ENCODE measurements at places on chromosomes 16 and 17.

DNA sequence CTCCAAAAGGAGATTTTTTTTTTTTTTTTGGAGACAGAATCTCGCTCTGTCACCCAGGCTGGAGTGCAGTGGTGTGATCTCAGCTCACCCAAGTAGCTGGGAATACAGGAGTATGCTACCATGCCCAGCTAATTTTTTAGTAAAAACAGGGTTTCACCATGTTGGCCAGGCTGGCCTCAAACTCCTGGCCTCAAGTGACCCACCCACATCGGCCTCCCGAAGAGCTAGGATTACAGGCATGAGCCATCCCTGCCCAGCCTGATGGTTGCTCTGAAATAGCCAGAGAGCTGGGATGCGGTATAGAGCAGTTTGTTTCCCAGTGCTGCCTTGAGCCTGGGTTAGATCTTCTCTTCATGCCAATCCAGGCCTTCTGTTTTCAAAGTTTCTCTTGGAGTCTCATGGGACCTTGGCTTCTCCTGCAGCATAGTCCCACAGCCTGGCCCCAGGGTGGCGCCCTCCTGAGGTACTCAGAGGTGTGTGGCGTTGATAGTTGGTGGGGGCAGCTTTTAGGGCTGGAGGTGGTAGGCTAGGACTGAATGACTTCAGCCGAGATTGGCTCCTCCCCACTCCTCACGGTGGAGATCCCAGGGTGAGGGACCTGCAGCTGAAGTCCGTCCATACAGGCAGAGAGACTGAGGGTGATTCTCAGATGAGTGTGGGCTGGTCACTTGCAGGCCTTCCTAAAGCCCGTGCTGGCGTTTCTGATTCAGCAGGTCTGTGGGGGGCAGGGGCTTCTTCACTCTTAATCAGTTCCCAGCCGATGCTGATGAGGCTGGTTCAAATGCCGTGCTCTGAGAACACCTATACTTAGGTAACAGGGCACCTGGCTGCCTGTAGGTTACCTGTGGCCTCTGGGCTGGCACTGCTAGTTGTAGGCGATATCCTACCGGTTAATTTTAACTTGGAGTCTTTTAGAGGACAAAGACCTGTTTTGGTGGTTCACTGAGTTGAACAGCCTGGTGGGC, 52.0 kb downstream of the TNFRSF13B start:
- DNase-seq = no peak

DNA sequence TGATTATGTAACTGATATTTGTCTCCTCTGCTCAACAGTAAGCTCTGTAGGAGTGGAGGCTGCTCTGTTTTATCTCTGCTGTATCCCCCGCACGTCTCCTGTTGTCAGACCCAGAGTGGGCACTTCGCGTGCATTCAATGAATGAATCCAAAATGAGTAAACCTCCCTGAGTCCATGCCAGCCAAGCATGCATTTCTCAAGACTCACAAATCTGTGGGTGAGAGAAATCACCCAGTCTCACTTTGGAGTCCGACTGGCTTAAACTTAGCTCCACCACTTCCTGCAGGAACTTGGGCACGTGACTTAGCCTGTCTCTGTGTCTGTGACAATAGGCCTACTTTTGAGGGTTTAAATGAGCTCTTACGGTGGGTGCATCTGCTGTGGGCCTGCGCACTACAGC, 3.7 kb downstream of the PNPO start:
- peak; percentile 32 for DNase-seq

DNA sequence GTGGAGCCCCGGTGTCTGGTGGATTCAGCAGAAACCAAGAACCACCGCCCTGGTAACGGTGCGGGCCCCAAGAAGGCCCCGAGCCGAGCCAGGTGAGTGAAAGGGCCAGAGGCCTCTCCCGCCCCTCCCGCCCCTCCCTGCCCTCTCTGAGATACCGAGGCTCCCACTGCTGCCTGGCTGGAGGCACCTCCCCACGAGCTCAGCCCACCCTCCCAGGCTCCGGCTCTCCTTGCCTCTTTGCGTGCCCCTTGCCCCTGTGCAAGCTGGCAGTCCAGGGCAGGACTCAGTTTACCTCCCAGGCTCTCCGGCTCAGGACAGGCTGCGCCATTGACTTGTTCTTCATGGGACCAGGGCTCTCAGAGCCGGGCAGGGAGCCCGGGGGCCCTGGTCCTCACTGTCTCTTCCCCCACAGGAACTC, 14.1 kb upstream of the MYO15B start:
- DNase-seq = no peak

GRCh38 chr16:31333686-31334649, 21.0 kb upstream of the ITGAX start:
- DNase-seq = no peak

DNA sequence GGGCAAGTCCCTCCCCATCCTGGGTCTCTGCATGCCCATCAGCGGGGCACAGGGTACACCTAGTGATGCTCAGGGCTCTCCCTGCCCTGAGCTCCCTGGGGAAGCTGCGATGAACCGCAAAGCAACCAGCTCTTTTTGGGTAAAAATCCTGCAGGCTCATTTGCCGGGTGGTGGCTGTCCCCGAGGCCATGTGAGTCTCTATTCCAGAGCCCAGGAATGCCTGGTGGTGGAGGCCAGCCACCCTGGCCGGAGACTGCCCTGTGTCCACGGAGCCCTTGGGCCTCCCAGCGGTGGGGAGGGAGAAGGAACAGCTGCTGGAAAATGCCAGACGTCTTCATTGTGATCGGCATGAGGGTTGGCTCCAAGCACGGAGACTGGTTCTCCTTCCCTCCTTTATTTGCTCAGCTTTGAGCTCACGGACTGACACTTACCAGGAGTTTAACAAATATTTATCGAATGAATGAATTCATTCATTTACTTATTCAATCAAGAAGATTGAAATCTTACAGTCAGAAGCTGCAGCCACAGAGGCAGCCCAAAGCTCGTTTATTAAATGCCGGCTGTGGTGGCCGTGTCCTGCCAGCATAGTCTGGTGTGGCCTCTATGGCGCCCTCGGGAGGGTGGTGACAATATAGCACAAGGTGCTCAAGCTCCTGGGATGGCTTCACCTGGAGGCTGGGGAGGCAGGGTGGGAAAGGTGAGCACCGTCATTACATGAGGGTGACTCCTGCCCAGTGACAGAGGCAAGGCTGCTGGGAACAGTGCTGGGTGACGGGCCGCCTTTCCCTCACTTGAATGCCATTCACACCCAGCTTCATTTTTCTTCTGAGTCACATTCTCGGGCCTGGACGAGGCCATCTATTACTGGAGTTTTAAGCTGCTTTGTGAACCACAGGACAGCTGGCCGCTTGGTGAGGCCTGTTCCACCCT, 31.1 kb upstream of the JPH3 start:
- no peak for DNase-seq

- no peak for DNase-seq
Observed at GRCh38 chr17:81173052-81173761, 7.2 kb upstream of the AATK start.

GRCh38 chr17:61897548-61898180, 30.1 kb downstream of the INTS2 start:
- no peak for DNase-seq

GRCh38 chr16:81715358-81716196, 63.5 kb upstream of the PLCG2 start:
- no peak for DNase-seq

DNA sequence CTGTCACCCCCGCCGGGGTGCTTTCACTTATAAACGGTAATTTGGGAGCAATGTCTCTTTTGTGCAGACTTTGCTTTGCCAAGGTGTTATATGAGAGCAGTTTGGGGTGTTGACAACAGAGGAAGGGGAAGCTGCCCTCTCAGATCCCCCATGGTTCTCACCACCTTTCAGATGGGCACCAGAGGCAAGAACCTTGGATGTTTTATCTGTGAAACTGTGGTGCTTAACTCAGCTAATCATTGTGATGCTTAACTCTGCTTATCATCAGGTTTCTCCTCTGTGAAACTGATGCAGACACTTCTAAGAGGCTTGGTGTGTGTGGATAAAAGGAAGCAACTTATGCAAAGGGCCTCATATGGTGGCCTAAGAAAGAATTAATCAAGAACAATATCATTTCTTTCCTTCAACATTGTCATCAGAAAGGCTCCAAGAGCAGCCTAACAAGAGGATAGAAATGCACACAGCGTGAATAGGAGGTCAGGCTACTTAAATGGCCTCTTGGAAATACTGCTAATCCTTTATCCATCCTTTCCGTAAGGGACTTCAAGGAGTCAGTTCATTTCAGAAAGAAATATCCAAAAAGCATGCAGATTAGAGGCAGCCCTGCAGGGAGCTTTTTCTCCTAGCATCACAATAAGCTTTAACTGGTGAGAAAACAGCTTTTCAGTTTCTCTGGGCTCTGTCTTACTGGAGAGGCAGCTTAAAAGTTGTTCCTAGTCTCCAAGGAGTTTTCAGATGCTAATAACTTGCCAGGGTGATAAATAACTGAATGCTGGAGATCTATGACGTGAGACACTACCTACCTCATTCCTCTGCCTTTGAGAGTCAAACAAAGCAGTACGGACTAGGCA, 55.1 kb upstream of the CLEC3A start:
- DNase-seq = no peak

DNA sequence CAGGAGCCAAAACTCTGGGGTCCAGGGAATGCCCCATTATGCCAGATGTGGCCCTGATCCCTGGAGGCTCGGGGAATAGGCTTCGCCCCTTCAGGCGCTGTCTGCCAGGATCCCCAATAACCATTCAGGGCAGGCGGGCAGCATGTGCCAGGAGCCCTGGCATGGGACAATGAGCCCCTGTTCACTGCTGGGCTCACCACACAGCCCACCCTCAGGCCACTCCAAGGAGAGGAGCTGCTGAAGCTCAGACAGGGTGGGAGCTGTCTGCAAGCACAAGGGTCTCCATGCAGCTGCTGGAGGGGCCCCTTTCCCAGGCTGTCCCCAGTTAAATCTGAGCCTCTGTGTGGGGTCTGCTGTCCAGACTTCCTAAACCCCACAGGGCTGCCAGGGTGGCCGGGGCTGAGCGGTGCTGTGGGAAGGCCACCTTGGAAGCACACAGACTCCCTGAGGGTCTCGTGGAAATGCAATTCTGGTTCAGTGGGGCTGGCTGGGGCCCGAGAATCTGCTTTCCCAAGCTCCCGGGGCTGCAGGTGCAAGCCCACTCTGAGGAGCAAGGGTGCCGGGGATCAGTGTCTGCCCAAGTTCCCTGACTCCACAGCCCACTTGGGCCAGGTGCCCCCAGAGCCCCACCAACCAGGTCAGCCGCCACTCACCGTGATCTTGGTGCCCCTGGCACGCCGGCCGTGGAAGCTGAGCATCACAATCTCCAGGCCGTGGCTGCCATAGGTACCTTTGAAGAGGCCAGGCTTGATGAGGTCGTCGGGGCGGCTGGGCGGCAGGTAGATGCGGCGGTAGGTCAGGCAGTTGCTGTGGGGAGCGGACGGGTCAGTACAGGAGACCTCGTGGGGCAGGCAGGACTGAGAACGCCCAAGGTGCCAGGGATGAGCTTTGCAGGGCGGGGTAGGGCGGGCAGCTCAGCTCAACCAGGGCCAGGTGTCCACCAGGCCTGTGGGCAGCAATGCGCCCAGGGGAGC, 17.7 kb upstream of the C16orf95 start:
- DNase-seq = no peak

DNA sequence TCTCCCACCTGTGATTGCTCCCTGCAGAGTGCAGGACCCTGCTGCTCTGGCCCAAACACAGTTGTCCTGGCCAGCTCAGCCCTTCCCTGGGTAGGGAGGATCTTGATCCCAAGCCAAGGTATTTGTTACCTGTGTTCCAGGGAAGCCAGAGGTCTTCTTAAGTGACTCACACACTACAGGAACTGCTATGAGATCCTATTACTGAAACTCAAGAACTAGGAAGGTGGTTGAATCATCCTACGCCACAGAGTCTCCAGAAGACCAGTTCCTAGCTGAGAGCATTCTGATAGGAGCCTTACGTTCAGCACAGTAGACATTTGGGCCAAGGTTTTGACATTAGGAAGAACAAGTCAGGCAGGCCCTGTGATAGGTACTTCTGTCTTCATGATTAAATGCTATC, 12.0 kb downstream of the CHST6 start:
- no peak for DNase-seq

DNA sequence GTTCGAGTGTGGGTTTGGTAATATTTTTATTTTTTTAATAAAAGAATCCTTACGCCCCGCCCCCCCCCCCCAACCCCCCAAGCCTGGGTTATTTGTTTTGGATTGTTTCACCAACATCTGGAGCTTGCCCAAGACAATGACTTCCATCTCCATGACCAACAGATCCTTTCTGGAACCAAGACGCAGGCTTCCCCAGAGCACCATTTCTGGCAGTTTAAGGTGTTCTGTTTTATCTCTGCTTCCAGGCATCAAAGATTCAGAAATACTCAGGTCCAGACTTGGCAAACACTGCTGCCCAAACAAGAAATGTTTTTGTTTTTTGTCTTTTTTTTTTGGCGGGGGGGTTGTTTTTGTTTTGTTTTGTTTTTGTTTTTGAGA, 56.1 kb downstream of the PLXDC1 start:
- DNase-seq = no peak

DNA sequence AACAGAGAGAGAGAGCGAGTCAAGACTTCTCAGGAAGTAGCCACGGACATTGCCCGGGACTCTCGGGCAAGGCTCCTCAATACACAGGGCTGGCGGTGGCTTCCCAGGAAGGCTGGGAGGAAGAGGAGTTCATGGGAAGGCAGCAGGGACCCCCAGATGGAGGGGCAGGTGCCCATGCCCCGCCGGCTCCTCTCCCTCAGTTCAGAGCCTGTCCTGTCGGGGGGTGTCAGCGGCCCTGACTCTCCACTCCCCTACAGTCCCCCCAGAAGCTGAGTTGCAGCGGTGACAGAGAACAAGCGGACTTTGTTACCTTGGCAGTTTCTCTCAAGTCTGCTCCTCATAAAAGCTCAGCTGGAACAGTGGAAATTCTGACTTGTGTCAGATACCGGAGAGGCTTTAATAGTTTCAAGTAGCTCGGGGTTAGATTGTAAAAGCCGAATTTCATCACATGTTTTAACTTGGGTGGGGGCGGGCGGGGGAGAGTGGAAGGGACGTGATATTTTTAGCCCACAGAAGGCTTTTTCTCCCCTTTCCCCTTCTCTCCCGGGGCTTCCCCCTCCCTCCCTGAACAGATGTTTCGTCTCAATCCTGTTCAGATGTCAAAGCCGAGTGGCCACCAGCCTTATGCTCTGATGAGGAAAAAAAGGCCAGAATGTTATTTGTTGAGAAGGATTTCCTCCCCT, 65.2 kb downstream of the NKD1 start:
- DNase-seq = no peak

All from AG09309 (cell line).